ENCODE measurements at places on chromosomes 6 and 20.

DNA sequence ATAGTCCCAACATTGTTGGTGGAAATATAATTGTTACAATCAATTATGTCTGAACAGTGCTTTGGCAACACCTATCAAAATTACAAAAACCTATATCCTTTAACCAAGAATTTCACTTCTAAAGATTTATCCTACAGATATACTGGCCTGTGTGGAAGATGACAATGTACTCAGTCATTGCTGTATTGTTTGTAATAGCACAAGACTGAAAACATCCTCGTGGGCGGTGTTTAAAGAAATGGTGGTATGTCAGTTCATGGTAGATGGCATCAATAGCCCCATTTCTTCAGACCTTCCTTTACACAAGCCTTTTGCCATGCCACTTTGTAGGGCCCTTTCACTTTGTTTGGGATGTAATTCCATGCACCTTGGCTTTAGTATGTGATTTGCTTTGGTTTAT lies 9.8 kb upstream of the TPBG start:
- no peak for DNase-seq

DNA sequence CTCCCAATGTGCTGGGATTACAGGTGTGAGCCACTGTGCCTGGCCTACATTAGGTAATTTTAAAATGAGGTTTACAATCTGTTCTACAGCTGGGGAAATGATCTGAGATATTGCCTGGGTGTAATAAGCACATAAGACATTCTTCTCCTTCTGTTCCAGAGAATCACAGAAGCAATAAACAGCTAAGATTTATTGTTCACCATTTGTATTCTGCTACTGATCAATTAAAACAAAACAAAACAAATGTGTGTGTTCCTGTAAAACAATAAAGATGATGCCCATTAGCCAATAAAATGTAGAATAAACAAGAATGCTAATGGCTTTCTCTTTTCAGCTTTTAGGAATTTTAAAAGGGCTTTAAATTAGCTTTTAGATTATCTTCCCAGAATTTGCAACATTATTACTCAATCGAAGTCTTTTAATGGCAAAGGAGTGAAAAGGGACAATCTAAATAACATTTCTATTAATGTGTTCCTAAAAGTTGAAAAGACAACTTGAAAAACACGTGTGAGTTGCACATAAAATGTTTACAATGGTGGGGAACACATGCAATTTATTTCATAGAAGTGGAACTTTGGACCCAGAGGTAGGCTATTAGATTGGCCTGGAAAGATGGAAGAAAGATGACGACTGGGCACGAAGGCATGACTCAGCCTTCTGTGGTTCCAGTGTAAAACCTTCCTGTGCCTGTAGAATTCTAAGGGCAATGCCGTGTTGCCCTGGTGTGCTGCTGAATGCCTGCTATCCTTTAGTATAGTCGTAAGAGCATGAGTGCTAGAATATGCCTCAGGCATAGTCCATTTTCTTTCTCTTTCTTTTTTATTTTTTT lies 29.0 kb upstream of the DEK start:
- DNase-seq = no peak

DNA sequence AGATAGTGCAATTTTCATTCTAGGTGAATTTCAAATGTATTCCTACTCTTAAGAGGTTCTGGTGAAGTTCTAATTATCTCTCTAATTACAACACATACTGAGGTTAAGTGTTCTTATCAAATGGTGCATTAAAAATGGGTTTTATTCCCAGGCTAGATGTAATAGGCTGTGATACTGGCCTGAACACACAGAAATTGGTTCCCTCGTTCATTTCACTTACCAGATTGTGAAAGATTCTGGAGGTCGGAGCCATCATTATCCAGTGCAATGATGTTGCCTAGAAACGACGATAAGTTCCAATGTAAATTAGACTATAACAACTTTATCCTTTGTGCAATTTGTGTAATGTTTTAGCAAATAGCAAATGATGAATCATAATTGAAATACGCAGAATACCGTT lies 172.6 kb upstream of the SOX4 start:
- DNase-seq = no peak

GRCh38 chr20:63234693-63235398 lies 859 bp upstream of the BIRC7 start:
- no peak for DNase-seq

GRCh38 chr6:41157323-41157722 lies 3.2 kb upstream of the TREML1 start:
- no peak for DNase-seq

DNA sequence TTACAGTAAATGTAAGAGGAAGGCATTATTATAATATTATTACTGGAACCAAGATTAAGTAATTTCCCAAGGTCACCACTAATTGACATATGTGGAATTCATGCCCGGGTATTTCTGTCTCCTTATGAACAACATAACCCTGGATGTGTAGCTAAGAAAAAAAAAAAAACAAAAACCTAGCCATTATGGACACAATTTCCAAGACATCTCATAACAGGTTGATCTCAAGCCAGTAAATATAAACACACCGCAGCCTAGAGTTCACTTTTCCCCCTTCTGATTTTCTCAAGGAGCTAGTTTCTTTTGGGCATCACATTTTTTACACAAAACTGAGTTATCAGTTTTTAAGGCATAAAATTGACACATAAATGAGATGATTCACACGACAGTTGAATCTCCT lies 306.5 kb upstream of the RSPO3 start:
- no peak for DNase-seq

- no peak for DNase-seq
Measured at GRCh38 chr6:4723383-4723782, 52.8 kb upstream of the CDYL start.

- DNase-seq = no peak
Measured at GRCh38 chr20:20755231-20755630, 42.8 kb upstream of the RALGAPA2 start.

DNA sequence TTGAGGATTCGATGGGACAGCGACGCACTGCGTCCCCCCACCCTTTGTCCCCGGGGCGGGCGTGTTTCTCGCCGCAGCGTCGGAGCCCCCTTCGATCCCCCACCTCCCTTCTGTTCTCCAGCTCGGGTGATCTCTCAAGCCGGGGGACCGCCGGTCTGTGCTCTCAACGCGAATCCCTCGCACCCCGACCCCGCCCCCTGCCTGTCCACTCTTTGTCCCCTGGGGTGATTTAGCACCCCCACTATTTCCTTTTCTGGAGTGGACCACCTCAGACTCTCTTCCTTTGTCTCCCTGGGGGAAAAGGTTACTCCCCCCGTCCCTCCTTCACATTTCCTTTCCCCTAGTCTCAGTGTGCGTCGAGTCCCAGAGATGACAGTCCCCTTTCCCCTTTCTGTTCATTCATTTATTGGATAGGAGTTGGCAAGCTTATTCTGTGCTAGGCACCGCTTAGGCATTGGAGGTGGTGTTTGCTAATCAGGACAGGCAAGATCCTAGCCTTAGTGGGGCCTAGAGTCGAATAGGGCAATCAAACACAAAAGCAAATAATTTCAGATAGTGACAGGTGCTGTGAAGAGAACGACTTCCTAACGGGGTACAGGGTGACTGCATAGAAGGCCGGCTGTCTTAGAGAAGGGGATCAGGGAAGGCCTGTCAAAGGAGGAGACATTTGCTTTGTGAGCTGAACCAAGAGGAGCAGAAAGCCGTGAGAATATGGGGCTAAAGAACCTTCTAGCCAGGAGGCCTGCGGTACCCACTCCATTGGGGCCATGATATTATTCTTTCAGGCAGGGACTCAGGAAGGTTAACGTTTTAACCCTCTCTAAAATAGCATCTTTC lies 741 bp downstream of the PTPN1 start:
- DNase-seq = no peak

- no peak for DNase-seq
Measured at GRCh38 chr6:30554962-30555815, 1.1 kb downstream of the GNL1 start.

DNA sequence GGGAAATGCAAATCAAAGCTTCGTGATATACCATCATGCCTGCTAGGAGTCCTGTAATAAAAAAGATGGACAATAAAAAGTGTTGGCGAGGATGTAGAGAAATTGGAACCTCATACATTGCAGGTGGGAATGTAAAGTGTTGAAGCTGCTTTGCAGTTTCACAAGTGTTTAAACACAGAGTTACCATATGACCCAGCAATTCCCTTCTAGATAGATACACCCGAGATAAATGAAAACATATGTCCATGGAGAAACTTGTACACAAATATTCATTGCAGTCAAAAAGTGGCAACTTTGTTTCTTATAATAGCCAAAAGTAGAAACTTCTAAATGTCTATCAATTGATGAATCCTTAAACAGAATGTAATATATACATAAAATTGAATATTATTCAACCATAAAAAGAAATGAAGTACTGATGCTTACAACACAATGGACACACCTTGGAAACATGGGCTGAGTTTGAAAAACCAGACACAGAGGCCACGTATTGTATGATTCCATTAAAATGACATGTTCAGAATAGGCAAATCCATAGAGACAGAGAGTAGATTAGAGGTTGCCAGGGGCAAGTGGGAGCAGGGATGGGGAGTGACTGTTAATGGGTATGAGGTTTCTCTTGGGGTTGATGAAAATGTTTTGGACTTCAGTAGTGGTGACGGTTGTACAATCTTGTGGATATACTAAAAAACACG lies 20.8 kb upstream of the ERVFRD-1 start:
- no peak for DNase-seq

All from stimulated activated CD4-positive, alpha-beta T cell treated with anti-CD3 and anti-CD28 coated beads, TNF-alpha, amount 100 ng/mL, for 1 hour (primary cell).